ENCODE measurements at places on chromosomes 6 and 20.

DNA sequence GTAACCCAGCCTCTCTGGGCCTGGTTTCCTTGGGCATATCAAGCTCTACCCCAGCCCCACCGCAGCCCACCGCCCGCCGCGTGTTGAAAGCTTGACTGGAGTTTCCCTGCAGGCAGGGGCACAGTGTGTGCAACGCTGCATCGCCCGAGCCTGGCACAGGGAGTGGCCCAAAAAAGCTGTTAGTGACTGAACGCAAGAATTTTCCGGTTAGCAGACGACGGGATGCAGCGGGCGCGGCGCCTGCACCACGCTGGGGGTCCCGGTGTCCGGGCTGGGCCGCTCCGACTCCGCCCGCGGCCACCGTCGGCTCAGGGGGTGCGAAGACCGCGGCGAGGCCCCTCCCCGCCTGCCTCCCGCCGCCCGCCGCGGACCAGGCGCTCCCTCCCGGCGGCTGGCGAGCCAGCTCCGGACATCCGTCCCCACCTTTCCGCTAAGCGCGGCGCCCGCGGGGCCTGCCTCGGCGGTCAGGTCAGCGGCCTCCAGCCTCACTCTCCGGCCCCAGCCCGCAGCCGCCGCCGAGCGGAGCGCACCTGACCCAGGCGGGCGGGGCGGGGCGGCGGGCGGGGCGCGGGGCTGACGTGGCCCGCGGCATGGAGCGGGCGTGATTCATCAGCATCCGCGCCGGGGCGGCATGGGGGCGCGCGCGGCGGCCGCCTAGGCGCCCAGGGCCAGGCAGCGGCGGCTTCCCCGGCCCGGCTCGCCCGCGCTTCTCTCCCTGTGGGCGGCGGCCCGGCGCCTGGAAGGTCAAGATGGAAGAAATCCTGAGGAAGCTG is at the start of gene ARFGEF3:
Gene ARFGEF3 (plus strand): TSS at position 602 of the 773 bp plus-strand sequence. CDS start 148 bp downstream, at position 750.
- peak; percentile 37 for DNase-seq

GRCh38 chr6:157514659-157515496 is 133.9 kb downstream of the ZDHHC14 start:
- no peak for DNase-seq

- DNase-seq: no peak
Observed at GRCh38 chr6:36769183-36769675, 70.0 kb downstream of the CPNE5 start.

DNA sequence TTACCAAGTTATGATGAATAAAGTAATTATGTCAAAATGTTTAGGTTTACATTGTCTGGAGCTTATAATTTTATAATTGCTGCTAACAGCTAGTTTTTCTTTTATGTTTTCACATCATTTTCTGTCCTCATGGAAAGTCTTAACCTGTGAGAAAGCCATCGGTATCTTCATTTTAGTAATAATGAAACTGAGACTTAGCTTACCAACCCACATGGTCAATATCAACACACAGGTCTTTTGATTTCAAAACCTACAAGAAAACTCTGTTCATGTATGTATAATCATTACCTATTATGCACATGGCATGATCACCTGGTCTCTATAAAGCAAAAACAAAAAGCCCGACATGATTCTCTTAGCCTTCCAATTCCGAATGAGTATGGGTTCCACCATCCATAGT is 61.9 kb downstream of the KCNQ5 start:
- DNase-seq: no peak

- no peak for DNase-seq
Observed at GRCh38 chr6:161355696-161356095, 81.8 kb upstream of the AGPAT4 start.

GRCh38 chr6:73704260-73704659 is 8.3 kb downstream of the CD109 start:
- DNase-seq: no peak

GRCh38 chr20:45097485-45098102 is 3.3 kb downstream of the KCNS1 start:
- DNase-seq: peak; percentile 13

DNA sequence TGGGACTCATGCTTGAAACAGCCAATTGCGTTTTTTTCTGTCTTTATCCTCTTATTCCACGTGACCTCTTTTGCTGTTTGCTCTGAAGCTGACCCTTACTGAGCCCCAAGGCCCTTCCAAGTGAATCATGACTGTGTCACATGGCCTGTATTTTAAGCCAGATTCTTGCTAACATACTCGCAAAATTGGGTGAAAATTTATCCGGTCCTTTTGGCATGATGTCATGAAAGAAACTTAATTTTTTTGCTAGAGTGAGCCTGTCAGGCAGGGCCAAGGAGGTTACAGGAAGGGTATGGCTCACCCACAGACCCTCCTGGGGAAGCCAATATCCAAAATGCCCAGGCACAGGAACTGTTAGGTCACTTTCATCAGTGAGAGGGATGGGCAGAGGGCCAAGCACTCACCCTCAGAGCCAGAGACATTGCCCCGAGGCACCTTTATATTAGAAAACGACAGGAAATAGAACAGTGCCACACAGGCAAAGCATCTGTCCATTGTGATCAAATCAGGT is 296.7 kb downstream of the CDH26 start:
- DNase-seq: no peak

GRCh38 chr6:157137501-157137900 is 185.8 kb downstream of the TMEM242 start:
- no peak for DNase-seq

DNA sequence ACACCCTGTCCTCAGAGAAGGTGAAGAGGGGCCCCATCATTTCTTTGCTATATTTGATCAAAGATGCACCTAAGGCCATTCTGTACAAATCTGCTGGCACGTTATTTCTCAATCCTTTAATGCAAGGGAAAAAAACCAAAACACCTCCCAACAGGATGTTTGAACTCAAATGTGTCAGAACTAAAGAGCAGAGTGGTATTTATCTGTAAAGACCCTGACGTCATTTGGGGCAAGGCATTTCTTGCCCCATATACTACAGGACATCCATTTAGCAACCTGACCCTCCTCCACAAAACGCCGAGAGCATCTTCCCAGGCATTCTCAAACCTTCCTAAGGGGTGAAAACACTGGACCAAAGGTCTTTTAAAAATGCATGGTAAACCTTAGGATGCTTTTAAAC is 50.8 kb downstream of the ZMYND8 start:
- DNase-seq: no peak

- no peak for DNase-seq
Observed at GRCh38 chr6:166579237-166579850, 7.1 kb downstream of the RAMACL start.

DNA sequence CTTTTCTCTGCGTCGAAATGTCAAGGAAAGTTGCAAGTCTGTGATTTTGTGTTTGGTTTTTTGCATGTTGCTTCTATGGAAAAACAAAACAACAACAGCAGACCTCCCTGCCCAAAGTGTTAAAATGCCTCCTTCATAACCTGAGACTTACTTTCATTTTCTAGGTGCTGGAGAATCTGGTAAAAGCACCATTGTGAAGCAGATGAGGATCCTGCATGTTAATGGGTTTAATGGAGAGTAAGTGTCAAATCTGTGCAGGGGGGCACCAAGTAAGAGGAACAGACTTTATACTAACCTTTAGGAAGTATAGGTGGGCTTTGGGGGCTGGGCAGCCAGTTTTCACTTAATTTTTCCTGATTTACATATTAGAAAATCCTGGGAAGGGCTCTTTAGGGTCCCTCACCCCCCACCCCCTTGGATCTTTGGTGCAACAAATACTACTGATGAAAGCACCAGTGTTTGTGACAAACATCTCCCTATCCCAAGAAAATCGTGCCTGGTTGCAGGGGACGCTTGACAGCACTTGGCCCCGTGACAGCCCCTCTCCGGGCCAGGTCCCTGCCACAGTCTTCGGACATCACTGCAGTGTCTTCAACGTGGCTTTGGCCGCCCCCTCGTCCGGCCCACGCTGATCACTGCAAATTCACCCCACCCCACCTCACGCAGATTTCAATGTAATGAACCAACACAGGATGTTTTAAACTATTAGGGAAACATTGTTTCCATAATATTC is 43.1 kb downstream of the GNAS start:
- no peak for DNase-seq

DNA sequence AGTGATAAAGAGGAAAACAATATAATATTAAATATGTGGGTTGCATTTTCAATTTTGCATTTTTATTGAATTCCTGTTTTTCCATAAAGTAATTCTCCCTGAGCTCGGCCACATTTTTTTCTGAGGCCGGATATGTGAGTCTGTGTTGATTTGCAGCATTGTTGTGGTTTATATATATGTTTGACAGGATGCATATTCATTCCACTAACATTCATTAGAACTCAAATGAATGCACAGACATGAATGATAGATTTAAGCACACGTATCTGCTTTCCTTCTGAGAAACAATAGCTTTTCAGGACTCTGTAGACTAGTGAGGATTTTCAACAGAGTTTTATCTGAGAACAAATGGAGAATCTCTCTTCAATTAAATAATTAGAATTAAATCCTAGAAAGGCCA is 10.6 kb upstream of the EXOC2 start:
- DNase-seq: no peak

GRCh38 chr6:10315658-10316372 is 99.1 kb downstream of the TFAP2A start:
- DNase-seq: no peak

DNA sequence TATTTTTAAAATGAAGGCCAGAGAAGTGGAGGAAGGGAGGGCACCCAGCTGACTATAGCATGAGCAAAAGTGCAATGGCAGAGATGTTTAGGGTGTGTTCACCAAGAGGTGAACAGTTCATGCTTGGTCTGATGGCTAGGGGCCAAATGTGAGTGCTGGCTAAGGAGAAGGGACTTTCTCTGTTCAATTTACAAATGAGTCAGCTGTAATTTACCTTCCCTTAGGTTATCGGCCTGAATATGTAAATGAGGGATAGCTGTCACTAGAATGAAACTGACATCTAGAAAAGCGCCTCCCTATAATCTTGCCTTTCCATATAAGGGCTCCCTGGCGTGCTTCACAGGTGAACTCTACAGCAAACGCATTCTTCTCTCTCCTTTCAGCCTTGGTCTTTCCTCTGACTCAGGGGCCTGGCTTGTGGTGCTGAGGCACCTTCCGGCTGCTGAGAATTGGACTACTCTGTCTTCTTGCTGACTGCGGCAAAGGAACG is 114.7 kb upstream of the BACH2 start:
- DNase-seq: peak; percentile 48

GRCh38 chr6:46815130-46815529 is 21.9 kb downstream of the MEP1A start:
- DNase-seq: no peak

DNA sequence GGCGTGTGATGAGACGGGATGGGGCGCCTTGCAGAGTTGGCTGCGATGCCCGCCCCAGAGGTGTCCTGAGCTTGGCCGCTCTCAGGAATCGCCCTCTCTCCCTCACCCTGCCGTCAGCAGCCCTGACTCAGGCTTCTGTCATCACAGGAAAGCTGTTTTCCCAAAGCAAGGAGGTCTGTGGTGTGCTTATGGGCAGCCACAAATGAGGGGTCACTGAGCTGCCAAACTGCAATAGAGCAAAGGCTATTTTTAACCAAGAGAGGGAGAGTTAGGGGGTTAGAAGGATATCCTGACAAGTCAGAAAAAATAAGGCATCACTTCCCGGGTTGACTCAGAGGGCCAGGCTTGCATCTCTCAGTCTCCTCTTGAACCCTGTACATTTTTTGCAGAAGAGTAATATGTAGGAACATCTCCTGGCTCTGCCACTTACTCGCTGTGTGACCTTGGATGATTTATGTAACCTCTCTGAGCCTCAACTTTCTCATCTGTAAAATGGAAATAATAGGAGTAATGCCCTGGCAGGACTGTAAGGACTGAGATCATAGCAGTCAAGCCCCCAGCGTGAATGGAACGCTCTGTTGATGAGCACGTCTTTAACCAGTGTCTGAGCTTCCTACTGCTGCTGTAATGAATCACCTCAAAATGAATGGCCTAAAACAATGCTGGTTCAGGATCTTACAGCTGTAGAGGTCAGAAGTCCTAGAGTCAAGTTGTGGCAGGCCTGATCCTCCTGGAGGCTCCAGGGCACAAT is 181.9 kb downstream of the NFATC2 start:
- no peak for DNase-seq

- no peak for DNase-seq
Observed at GRCh38 chr20:34622821-34623451, 54.0 kb downstream of the PIGU start.
